ENCODE measurements at places on chromosomes 16 and 17.

DNA sequence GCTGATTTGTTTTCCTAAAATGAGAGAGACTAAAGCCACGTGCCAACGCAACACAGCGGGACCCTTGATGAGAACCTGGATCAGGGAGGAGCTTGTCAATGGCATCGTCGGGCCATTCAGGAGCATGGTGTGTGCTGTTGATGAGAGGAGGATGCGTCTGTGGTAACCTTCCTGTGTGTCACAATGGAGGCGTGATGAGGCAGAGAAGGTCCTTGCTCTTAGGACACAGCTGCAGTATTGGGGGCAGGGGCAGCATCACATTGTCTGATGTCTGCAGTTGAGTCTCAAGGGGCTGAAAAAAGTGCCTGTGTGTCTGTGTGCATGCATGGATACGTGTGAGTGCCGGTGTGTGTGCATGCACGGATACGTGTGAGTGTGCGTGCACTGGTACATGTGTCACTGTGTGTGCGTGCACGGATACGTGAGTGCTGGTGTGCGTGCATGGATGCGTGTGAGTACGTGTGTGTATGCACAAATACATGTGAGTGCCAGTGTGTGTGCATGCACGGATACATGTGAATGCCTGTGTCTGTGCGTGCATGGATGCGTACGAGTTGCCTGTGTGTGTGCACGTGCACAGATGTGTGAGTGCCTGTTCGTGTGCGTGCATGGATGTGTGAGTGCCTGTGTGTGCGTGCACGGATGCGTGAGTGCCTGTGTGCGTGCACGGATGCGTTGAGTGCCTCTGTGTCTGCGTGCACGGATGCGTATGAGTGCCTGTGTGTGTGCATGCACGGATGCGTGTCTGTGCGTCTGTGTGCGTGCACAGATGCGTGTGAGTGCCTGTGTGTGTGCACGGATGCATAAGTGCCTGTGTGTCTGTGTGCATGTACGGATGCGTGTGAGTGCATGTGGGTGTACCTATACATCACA is 39.3 kb downstream of the BAIAP2 start:
- no peak for DNase-seq

GRCh38 chr17:79082311-79083190 is 7.9 kb downstream of the ENGASE start:
- DNase-seq, result no peak

DNA sequence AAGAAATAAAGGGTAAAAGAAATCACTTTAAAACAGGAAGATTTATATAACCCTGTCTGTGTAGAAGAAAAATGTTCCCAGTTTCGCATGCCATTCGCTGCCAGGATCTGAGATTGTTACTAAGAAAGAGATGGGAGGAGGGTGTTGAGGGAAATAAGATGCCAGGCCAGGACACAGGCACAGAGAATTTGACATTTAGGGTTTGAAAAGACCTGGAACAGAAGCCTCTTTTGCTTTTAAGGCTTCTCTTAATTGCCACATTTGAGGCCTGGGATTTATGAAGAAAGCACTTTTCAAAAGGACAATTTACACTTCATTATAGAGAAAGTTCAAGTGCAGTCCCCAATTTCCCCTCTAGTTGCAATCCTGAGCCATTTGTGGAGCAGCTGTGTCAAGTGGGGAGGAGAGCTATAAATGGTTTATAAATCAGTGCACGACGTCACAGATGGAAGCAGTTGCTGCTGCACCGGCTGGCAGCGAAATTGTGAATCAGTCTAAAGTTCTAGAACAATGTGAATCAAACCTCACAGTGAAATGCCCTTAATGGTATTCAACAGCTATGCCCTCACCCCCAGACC is 26.5 kb upstream of the C16orf87 start:
- DNase-seq, result no peak

GRCh38 chr17:54339731-54340130 is 517.0 kb downstream of the KIF2B start:
- DNase-seq, result no peak

GRCh38 chr17:50559674-50560184 is 786 bp upstream of the CACNA1G start:
- DNase-seq, result no peak

All from breast epithelium (tissue), 4 donors.